Posterior vena cava (tissue), 2 donors: ENCODE measurements at places on chromosomes 6 and 20. TPM values are rescaled to one million over a fixed set of nuclear protein-coding genes. Genes with fewer than 3 reads are reported as not detected.

The TNF gene
- 0.93 TPM for total RNA-seq

- DNase-seq = no peak
Measured at GRCh38 chr6:111872401-111873177, 663 bp downstream of the FYN start.

DNA sequence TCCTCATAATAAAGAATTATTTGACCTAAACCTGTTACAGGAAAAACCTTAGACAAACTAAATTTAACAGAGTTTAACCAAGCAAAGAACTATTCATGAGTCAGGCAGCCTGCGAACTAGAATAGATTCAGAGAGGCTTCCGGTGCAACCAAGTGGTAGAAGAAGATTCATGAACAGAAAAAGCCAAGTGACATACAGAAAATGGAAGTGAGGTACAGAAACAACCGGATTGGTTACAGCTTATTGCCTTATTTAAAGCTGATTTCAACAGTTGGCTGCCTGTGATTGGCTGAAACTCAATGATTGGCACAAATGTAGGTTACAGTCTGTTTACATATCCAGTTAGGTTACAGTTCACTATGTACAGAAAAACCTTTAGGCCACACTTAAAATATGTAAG, 10.1 kb downstream of the PPP1R3G start:
- DNase-seq = no peak

- no peak for DNase-seq
Measured at GRCh38 chr6:89970609-89971337, 76.5 kb downstream of the GJA10 start.

The SLC32A1 gene
- total RNA-seq = not detected

The TDRD6 gene
- 0.74 TPM for total RNA-seq

The SLC17A2 gene
- total RNA-seq = not detected

DNA sequence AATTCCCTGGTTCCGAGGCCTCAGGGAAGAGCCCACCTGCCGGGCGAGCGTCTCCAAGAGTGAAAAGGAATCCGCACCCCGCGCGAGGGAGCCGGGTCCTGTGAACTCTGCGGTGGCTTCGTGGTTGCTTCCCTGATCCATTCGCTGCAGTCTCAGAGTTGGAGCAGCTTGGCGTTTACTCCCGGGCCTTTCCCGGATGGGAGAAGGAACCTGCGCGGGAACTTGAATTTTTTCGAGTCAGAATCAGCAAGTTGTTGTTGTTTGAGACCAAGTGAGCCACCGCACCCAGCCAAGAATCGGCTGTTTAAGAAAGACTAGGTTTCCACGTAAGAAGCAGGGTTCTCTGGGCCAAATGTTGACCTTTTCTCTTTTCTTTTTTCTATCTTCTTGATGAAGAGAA, 12.9 kb downstream of the PRSS16 start:
- DNase-seq = no peak

GRCh38 chr6:14734416-14735340, 511.2 kb upstream of the JARID2 start:
- DNase-seq = no peak

DNA sequence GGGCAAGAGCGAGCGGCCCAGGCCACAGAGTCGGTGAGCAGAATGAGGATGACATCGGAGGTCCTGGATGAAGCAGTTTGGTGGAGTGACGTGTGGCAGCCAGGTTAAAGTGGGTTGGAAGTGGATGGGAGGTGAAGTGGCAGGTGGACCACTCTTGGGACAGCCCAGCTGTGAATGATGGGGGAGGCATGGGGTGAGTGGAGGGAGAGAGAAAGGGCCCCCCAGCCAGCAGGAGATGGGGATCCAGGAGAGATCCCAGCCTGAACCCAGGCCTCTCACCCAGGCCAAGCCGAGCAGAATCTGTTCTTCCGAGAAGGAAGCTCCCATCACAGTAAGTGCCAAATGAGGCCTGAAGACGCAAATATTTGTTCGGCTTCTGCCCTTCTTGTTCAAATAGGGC, 27.0 kb upstream of the SLC32A1 start:
- DNase-seq = no peak

DNA sequence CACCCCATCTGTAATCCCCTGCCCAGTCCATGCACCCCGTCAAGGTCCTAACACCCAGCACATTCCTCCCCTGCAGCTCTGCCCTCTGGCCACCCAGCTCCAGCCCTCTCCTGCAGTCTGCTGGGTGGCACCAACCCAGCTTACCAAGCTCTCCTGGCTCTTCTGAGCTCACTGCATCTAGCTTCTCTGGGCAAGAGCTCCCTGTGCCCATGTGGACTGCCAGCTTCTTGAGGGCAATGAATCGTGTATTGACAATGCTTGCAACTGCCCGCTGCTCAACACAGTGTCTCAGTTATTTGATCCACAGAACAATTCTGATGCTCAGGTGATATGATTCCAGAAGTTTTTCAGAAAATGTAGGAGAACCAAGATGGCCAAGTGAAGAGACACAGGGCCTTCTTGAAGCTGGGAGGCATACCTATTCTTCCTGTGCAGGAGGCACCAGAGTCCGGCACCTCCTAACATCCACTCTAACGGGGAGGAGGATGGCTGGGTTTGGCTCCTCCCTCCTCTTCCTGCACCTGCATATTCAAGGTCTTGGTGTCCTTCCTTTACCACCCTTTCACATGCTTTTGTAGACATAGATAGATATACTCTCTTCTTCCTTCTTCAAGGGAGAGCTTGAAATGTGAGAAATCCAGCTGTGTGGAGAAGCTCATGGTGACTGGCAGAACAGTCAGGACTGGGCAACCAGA, 85.6 kb downstream of the TRERF1 start:
- no peak for DNase-seq

The LPA gene
- not detected for total RNA-seq

The NT5E gene
- 53.2 TPM for total RNA-seq

- peak; percentile 42 for DNase-seq
Measured at GRCh38 chr6:104326173-104327001, 533.3 kb downstream of the HACE1 start.

The MCHR2 gene
- total RNA-seq = not detected

The KIAA1755 gene
- 12.9 TPM for total RNA-seq

GRCh38 chr20:20024942-20025341, 7.8 kb downstream of the NAA20 start:
- no peak for DNase-seq

DNA sequence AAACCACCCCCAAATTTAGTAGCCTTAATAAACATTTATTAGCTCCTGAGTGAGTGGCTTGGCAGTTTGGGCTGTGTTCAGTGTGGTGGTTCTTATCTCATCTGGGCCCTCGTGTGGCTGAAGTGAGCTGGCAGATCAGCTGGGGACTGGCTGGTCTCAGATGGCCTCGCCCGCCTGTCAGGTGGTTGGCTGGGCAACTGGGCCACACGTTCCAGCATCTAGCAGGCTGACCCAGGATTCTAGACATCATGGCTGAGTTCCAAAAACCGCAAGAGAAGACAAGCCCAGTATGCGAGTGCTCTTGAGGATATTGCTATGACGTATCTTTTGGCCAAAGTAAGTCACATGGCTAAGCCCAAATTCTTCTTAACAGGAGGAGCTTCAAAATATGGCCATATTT, 28.9 kb downstream of the EIF2S2 start:
- peak; percentile 92 for DNase-seq

GRCh38 chr6:7144872-7145584, 37.3 kb downstream of the RREB1 start:
- DNase-seq = no peak

- no peak for DNase-seq
Measured at GRCh38 chr6:158801655-158802294, 17.4 kb downstream of the EZR start.

The SNX9 gene
- 103 TPM for total RNA-seq

- DNase-seq = no peak
Measured at GRCh38 chr6:129994410-129994809, 24.0 kb upstream of the L3MBTL3 start.

The HLA-DOA gene
- total RNA-seq = 3.5 TPM

- no peak for DNase-seq
Measured at GRCh38 chr6:71977884-71978283, 91.5 kb downstream of the RIMS1 start.

GRCh38 chr6:163825033-163825432, 410.5 kb downstream of the QKI start:
- DNase-seq = no peak

- peak; percentile 73 for DNase-seq
Measured at GRCh38 chr20:47664744-47665143, 120.5 kb downstream of the SULF2 start.

- DNase-seq = peak; percentile 75
Measured at GRCh38 chr6:35213824-35214756, at the start of gene SCUBE3. TSS of gene SCUBE3 (plus strand) at chr6:35213956. CDS start at chr6:35214419, 463 bp downstream.

DNA sequence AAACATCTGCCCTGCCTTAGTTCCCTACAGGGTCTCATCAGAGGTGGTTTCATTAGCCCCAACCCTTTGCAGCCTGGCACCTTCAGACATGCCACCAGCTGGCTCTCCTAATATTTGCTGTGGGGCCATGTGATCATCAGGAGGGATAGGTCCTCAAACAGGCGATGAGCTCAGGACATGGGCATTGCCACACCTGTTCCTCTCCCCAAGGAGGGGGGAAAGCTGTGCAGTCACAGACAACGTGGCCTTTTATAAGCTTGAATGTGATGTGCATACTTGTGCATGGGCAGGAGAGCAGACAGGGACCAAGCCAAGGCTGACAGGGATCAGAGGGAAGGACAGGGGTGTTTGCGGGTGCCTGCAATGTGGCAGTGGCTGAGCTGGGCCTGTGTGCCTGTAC, 78.8 kb upstream of the ZNFX1 start:
- no peak for DNase-seq

DNA sequence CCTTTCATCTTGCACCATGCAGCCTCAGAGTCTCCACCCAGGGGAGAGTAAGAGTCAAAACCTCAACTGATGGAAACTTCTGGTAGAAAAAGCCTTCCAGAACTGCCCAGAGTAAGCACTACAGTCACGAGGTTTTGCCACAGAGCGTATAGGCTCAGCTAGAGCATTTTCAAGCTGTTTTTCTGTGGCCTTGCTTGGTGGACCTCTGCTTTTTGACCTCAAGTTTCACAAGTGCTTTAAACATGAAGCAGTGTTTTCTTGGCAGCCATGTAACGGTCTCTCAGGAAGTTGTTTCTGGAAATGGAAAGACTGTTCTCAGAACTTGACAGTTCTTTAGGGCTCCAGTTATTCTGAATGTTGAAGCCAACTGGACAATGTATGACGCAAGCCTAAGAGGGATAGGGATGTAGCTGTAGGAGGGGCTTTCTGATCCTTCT, 146.5 kb downstream of the ZDHHC14 start:
- no peak for DNase-seq

The LAMA2 gene
- 139 TPM for total RNA-seq

- DNase-seq = no peak
Measured at GRCh38 chr6:6878887-6879585, 228.7 kb upstream of the RREB1 start.

GRCh38 chr6:79604583-79605037, 26.5 kb upstream of the SH3BGRL2 start:
- no peak for DNase-seq

DNA sequence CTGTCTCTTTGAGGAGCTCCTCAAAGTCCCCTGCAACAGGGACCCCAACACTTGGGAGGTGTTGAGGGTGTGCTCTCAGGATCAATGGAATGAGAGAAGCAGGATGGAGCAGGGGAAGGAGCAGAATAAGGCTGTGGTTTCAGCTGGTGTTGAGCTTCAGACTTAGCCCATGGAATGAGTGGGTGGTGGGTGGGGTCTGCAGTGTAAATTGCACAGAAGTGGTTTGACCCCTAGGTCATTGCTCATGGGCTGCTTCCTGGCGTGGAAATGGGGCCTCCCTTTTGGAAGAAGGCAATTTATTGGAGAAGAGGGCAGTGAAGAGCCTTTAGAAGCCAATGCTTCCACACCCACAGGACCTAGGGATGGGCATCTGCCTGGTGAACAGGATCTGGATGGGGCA, 37.0 kb upstream of the KCNG1 start:
- DNase-seq = no peak

GRCh38 chr20:62595491-62595890, 46.8 kb upstream of the SLCO4A1 start:
- no peak for DNase-seq

- DNase-seq = no peak
Measured at GRCh38 chr6:165059032-165059431, 250.4 kb downstream of the C6orf118 start.

GRCh38 chr20:19990850-19991249, 26.3 kb upstream of the NAA20 start:
- no peak for DNase-seq

GRCh38 chr6:11618533-11618932, 81.0 kb downstream of the TMEM170B start:
- no peak for DNase-seq

The GATA5 gene
- 6.8 TPM for total RNA-seq

The TINAG gene
- not detected for total RNA-seq

The VSX1 gene
- total RNA-seq = not detected

GRCh38 chr20:57662456-57663240, 42.4 kb upstream of the ZBP1 start:
- peak; percentile 69 for DNase-seq

DNA sequence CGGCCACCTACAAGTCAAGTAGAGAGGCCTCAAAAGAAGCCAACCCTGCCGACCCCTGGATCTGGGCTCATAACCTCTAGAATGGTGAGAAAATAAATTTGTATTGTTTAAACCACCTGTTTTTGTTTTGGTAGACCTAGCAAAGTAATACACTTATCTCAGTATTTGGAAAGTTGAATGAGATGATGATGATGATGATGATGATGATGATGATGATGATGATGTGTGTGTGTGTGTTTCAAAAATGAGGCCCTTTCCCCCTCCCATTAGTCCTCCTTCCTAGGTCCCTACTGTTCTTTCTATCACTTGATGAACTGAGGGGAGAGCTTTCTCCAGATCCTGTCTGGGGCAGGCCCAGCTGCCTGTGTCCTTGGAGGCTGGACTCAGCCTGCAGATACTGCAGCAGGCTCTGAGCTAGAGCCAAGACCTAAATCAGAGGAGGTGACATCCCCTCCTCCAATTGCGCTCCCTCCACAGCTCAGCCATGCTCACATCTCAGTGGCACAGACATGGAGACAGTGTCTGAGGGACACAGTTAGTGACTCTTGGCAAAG, 120.1 kb downstream of the LRFN2 start:
- DNase-seq = no peak

The CASP8AP2 gene
- total RNA-seq = 18.2 TPM

DNA sequence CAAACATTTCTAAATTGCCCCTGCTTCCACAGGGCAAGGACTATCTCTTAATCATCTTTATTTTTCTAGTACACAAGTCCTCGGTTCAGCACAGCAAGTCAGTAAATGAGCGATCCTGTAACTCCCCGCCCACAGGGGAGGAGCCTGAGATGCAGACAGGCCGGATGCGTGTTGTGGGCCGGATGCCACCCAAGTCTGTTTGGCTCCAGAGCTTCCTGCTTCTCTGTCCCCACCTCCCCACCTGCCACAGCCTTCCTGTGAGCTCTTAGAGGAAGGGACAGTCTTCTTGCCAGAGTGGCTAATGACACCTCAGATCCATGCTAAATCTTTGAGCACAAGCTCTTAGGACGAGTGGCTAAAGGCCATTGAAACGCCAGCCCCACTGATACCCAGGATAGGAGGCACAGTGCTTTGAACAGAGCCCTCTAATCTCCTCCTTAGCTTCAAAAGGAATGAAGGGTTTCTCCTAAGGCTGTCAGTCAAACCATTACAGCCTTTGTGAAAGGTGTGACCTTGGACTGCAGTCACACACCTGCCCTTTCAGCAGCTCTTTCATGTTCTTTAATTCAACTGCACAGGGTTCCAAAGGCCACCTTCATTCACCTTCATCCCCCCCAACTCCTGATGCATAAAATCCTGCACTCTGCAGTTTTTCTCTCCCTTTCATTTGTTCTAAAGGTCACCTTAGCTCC, 264.3 kb downstream of the TFAP2C start:
- DNase-seq = no peak

The PACSIN1 gene
- 0.09 TPM for total RNA-seq
